ENCODE measurements at places on chromosomes 12 and 14.

GRCh38 chr14:68607081-68607866 lies 185.6 kb downstream of the ZFP36L1 start:
- DNase-seq: no peak

DNA sequence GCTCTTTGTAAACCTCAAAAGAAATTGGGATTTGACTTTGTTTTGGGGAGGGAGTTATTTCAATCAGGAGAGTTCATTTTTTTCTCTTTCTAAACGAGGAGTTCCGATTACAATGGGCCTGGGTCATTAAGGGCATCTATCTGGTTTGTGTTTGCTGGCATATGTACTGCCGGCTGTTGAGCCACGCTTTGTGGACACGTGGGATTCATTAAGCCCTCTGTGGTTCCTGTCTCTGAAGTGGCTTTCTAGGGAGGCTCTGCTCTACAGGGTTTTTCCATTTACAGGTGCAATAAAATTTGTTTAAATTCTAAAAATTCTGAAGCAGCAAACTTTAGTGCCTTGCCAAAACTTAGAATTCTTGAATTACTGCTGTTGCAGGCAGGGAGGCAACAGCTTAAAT lies 57.9 kb downstream of the GNS start:
- DNase-seq: no peak

- no peak for DNase-seq
Observed at GRCh38 chr14:73773441-73774240, 59.5 kb upstream of the PNMA1 start.

DNA sequence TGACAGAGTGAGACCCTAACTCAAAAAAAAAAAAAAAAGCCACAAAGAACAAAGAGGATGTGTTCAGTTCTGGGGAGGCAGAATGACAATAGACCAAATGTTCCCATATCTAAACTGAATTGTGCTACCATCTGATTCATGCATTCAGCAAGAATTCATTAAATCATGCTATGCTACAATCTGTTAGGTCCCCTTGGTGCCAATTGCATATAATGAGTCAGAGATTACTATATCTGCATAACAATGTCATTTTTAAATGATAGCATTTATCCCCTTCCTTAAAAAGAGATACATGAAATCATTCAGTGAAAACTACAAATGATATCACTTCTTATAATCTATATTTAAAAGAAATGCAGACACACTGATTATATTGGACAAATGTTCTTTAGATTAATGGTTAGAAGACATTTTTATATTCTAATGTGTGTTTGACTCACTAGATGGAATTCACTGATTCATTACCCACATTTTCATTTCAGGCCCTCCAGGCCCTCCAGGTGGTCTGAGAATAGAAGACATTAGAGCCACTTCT lies 207.6 kb upstream of the PDZRN4 start:
- no peak for DNase-seq

GRCh38 chr12:94207849-94208621 lies 59.7 kb downstream of the PLXNC1 start:
- peak; percentile 42 for DNase-seq

GRCh38 chr12:56721721-56722120 lies 3.4 kb downstream of the NACA start:
- DNase-seq: no peak

- DNase-seq: peak; percentile 13
Observed at GRCh38 chr12:52351196-52352059, 15.9 kb downstream of the KRT85 start.

GRCh38 chr14:36657399-36658122 lies 4.1 kb upstream of the PAX9 start:
- DNase-seq: no peak

GRCh38 chr12:106582641-106583230 lies at the start of gene RFX4:
Gene RFX4 (plus strand): TSS chr12:106583004. CDS start chr12:106583321, 317 bp downstream.
- DNase-seq: no peak

DNA sequence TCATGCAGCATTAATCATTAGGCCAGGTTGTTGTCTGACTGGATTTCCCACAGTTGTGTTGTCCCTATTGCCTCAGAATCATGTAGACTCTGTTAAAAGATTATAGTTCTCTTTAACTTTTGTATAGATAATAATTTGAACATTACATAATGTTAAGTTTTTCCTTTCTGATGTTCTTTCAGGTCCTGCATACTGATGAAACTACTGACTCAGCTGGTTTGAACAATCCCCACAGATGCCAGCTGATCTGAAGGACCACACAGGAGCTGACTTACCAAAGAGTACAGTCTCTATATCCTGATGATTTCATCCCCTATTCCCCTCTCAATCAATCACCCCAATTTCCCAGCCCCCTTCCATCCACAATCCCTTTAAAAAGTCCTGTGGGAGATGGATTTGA lies 341.2 kb upstream of the MGAT4C start:
- DNase-seq: no peak

Data from stimulated activated naive CD4-positive, alpha-beta T cell treated with Interleukin-2 at 50 U/mL for 16 hours (primary cell).